ENCODE measurements at places on chromosomes 6 and 20. TPM values are rescaled to one million over a fixed set of nuclear protein-coding genes. Genes with fewer than 3 reads are reported as not detected.

GNRH2 gene
- polyA plus RNA-seq = not detected

- no peak overlapping the region for H3K27ac ChIP-seq
- no peak overlapping the region for H3K4me3 ChIP-seq
- no peak for DNase-seq
- H3K4me1 ChIP-seq = no peaks in the 10 kb centered on the region
- H3K36me3 ChIP-seq = no peaks in the 10 kb centered on the region
Observed at GRCh38 chr20:61300293-61300692, 48.2 kb downstream of the CDH4 start.

DNA sequence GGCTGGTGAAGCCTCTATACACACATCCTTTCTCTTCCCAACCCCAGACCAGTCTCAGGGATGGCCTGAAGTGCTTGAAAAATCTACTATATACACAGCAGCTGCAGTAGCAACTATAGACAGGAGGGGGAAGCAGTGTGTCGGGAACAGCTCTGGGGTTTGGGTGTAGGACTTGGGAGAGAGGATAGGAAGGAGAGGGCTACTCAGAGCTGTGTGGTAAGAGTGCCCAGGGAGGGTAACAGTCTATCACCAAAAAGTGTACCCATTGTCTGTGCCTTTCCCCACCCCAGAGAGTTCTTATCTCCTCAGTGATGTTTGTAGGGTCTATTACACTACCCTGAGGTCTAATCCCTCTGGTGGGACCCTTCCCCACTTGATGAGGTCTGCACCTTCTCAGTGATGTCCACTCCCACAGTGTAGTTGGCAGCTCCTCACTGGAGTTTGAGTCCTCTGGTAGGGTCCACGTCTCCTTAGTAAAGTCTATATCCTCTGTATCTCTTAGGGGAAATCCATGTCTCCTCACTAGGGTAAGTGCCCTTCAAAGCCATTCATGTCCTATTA, 1.5 kb upstream of the GGT7 start:
- no peaks in the 10 kb centered on the region for H3K36me3 ChIP-seq
- no peak overlapping the region for H3K4me3 ChIP-seq
- peak; percentile 84 for DNase-seq
- peaks cover 50% of the 10 kb centered on the region for H3K4me1 ChIP-seq

TFAP2B gene
- polyA plus RNA-seq = not detected

- no peak overlapping the region for H3K27ac ChIP-seq
- no peaks in the 10 kb centered on the region for H3K4me1 ChIP-seq
- H3K36me3 ChIP-seq = no peaks in the 10 kb centered on the region
- no peak overlapping the region for H3K4me3 ChIP-seq
- H3K27me3 ChIP-seq = no peaks in the 10 kb centered on the region
- no peak for DNase-seq
Observed at GRCh38 chr6:33497157-33497556, 42.8 kb downstream of the ZBTB9 start.

GRCh38 chr20:57996936-57997890, 231.2 kb downstream of the ANKRD60 start:
- H3K27ac ChIP-seq = no peak overlapping the region
- peaks cover 47% of the 10 kb centered on the region for H3K4me1 ChIP-seq
- H3K36me3 ChIP-seq = no peaks in the 10 kb centered on the region
- no peak for DNase-seq
- H3K4me3 ChIP-seq = no peak overlapping the region

- no peaks in the 10 kb centered on the region for H3K36me3 ChIP-seq
- DNase-seq = no peak
- H3K27ac ChIP-seq = no peak overlapping the region
- H3K4me1 ChIP-seq = no peaks in the 10 kb centered on the region
- no peak overlapping the region for H3K4me3 ChIP-seq
Observed at GRCh38 chr20:55597526-55597925, 407.8 kb downstream of the CBLN4 start.

- peaks cover 45% of the 10 kb centered on the region for H3K36me3 ChIP-seq
- H3K27ac ChIP-seq = no peak overlapping the region
- no peaks in the 10 kb centered on the region for H3K4me1 ChIP-seq
- no peak overlapping the region for H3K4me3 ChIP-seq
- H3K27me3 ChIP-seq = no peaks in the 10 kb centered on the region
Observed at GRCh38 chr6:109360791-109361190, 21.5 kb downstream of the CD164 start.

DNA sequence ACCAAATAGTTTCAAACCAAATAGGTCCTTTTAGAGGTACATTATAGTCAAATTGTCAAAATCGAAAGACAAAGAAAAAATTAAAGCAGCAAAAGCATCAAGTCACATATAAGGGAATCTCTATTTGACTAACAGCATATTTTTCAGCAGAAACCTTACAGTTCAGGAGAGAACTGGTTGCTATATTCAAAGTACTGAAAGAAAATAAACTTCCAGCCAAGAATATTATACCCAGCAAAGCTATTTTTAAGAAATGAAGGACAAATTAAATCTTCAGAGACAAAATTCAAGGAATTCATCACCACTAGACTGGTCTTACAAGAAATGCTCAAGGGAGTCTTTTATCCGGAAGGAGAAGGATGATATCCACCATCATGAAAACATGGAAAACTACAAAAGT, 16.0 kb downstream of the WDR27 start:
- no peak overlapping the region for H3K27ac ChIP-seq
- H3K27me3 ChIP-seq = no peaks in the 10 kb centered on the region
- H3K4me1 ChIP-seq = no peaks in the 10 kb centered on the region
- H3K36me3 ChIP-seq = peaks cover 3% of the 10 kb centered on the region
- no peak for DNase-seq

DNA sequence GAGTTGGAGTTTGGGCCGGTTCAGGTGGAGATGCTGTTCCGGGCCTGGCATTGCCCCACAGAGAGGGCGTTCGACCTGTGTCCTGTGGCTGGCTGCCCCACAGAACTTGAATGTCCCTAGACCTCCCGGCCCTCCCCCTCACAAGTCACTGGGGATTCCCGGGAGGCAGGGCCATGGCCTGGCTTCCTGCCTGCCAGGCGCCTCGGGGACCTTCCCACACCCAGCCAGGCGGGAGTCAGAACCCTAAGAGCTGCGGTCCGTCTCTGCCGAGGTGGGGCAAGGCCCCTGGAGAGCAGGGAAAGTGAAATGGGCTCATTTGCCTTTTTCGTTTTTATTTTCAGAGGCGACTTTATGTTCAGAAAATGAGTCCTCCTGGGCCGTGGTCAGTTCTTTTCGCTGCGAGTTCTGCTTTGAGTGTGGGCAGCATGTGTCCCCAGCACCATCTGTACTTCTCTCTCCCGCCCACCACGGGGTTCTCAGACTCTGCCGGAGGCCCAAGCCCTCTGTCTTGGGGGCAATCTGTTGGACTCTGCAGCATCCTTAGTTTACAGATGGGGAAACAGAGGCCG, 8.5 kb downstream of the RBM38 start:
- peaks cover 59% of the 10 kb centered on the region for H3K4me1 ChIP-seq
- peaks cover 92% of the 10 kb centered on the region for H3K36me3 ChIP-seq
- no peak for DNase-seq
- H3K4me3 ChIP-seq = no peak overlapping the region
- H3K27me3 ChIP-seq = no peaks in the 10 kb centered on the region

GRCh38 chr6:164546263-164546662, 763.1 kb downstream of the C6orf118 start:
- H3K4me1 ChIP-seq = no peaks in the 10 kb centered on the region
- no peak overlapping the region for H3K27ac ChIP-seq
- no peaks in the 10 kb centered on the region for H3K36me3 ChIP-seq
- no peaks in the 10 kb centered on the region for H3K27me3 ChIP-seq

- H3K27ac ChIP-seq = no peak within 1 kb of the TSS
- peak; percentile 66 for DNase-seq
- no peaks in the 10 kb centered on the region for H3K36me3 ChIP-seq
Observed at GRCh38 chr6:7725849-7726415, at the start of gene BMP6. TSS of gene BMP6 (plus strand) at chr6:7726099. CDS start at chr6:7726956, 857 bp downstream.

DNA sequence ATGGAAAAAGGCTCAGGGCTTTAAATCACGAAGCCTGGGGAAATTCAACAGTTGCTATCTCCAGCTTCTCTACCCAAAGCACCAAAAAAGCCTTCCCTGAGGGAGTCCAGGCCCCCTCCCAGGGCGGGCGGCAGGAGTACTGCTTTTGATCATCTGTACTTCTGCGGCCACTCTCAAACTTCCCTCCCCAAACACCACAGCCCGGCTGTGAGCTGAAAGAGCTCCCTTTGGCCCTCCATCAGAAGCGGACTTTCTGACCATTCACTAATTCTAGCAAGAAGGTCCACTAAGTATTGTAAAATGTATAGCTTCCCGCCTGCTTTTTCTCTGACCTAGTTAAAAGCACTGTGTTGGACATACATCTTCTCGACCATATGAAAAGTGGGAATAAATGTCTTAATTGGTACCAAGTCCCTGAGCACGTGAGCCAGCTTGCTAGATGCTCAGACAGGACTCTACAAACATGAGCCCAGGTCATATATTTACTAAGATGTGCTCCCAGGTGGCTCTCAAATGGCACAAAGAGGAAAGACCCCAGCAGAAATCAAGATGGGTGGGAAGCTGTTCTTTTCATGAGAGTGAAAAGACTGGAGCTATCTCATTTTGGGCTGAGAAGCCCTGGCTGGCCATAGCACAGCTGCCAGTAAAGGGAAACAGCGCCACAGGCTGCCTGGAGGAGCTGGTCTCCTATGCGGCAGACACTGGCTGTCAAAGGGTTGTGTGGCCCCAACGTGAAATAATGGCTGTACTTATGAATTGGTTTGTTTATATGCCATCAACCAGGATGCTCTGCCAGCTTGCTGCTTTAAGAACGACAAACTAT, 58.6 kb downstream of the GFOD1 start:
- H3K36me3 ChIP-seq = no peaks in the 10 kb centered on the region
- no peak for DNase-seq
- peak overlapping the region; percentile 7 for H3K27ac ChIP-seq
- no peaks in the 10 kb centered on the region for H3K27me3 ChIP-seq
- peaks cover 35% of the 10 kb centered on the region for H3K4me1 ChIP-seq

GRCh38 chr6:18792866-18793265, 405.7 kb downstream of the RNF144B start:
- H3K27me3 ChIP-seq = no peaks in the 10 kb centered on the region
- no peaks in the 10 kb centered on the region for H3K36me3 ChIP-seq
- H3K4me1 ChIP-seq = no peaks in the 10 kb centered on the region
- no peak for DNase-seq
- no peak overlapping the region for H3K27ac ChIP-seq

- H3K4me3 ChIP-seq = no peak overlapping the region
- no peaks in the 10 kb centered on the region for H3K36me3 ChIP-seq
- H3K27me3 ChIP-seq = no peaks in the 10 kb centered on the region
- H3K4me1 ChIP-seq = no peaks in the 10 kb centered on the region
- no peak for DNase-seq
- no peak overlapping the region for H3K27ac ChIP-seq
Observed at GRCh38 chr6:90495216-90495817, 91.6 kb downstream of the MAP3K7 start.

DNA sequence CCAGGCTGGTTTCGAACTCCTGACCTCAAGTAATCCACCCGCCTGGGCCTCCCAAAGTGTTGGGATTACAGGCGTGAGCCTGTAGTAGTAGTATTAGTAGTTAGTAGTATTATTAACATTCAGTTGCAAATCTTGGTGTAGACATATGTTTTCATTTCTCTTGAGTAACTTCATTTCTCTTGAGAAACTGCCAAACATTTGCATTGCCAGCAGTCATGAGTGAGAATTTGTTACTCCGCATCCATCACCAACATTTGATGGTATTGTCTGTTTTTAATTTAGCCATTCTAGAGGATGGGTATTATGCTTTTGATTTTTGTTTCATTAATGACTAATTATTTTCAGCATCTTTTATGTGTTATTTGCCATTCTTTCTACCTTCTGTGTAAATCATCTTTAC, 1.5 kb upstream of the ERVFRD-1 start:
- H3K4me3 ChIP-seq = no peak overlapping the region
- no peaks in the 10 kb centered on the region for H3K27me3 ChIP-seq
- no peak overlapping the region for H3K27ac ChIP-seq
- no peaks in the 10 kb centered on the region for H3K36me3 ChIP-seq

DNA sequence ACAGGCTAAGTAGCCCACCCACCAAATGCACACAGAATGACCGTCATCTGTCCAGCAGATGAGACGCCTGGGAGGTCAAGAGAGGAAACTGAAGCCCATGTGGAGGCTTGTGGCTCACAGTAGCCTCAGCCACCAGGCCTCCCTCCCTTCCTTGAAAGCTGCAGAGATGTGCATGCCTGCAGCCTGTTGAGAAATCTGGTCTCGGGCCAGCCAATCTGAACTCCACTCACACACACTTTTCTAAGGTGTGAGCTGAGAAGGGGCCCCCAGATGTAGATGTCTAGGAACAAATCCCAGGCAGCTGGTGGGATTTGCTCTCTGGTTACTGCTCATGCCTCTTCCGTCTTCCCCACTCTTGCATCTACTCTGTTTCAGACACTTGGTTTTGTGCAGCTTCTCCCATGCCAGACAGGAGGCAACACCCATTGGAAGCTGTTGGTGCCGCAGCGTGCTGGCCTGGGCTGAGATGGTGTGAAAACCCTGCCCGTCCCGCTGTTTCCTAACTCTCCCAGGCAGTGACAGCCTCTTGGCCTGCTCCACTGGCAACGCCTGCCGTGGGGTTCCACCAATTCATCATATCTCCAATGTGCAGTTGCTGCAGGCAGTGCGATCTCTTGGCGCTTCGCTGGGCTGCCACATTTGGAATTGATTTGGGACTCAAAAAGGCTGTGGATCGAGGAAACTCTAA, 24.1 kb upstream of the PAX1 start:
- H3K4me1 ChIP-seq = no peaks in the 10 kb centered on the region
- no peaks in the 10 kb centered on the region for H3K36me3 ChIP-seq
- no peak overlapping the region for H3K4me3 ChIP-seq
- DNase-seq = no peak
- H3K27ac ChIP-seq = no peak overlapping the region
- H3K27me3 ChIP-seq = no peaks in the 10 kb centered on the region

CD109 gene
- 0.30 TPM for polyA plus RNA-seq

TCF15 gene
- not detected for polyA plus RNA-seq

SIRPD gene
- 13.0 TPM for polyA plus RNA-seq

- H3K27ac ChIP-seq = peak overlapping the region; percentile 92
- peaks cover 40% of the 10 kb centered on the region for H3K4me1 ChIP-seq
- peaks cover under 1% of the 10 kb centered on the region for H3K36me3 ChIP-seq
- H3K27me3 ChIP-seq = no peaks in the 10 kb centered on the region
- peak overlapping the region; percentile 97 for H3K4me3 ChIP-seq
Observed at GRCh38 chr6:43770372-43771209, 580 bp downstream of the VEGFA start.

WFDC12 gene
- polyA plus RNA-seq = not detected

- H3K27ac ChIP-seq = no peak overlapping the region
- H3K27me3 ChIP-seq = no peaks in the 10 kb centered on the region
- no peaks in the 10 kb centered on the region for H3K4me1 ChIP-seq
Observed at GRCh38 chr6:115898246-115898645, 162.4 kb downstream of the FRK start.

GRCh38 chr6:149153100-149153499, 164.4 kb upstream of the TAB2 start:
- H3K27me3 ChIP-seq = no peaks in the 10 kb centered on the region
- DNase-seq = no peak
- H3K36me3 ChIP-seq = no peaks in the 10 kb centered on the region
- H3K4me1 ChIP-seq = peaks cover 25% of the 10 kb centered on the region

DNA sequence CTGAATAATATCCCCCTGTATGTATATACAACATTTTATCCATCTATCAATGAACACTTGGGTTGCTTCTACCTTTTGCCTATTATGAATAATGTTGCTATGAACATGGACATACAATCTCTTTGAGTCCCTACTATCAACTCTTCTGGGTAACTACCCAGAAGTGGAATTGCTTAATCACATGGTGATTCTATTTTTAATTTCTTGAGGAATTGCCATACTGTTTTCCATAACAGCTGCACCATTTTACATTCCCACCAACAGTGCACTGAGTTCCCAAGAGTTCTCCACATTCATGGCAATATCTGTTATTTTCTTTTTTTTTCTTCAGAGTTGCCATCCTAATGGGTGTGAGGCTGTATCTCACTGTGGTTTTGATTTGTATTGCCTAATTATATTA, 88.3 kb downstream of the ZHX3 start:
- H3K27me3 ChIP-seq = no peaks in the 10 kb centered on the region
- DNase-seq = no peak
- H3K4me1 ChIP-seq = peaks cover 3% of the 10 kb centered on the region
- no peak overlapping the region for H3K4me3 ChIP-seq
- H3K36me3 ChIP-seq = no peaks in the 10 kb centered on the region

Data from CD14-positive monocyte (primary cell).